ENCODE measurements at places on chromosomes 7 and 10.
A peak's percentile ranks its signal among the peaks of the same experiment; 100 is the strongest.

DNA sequence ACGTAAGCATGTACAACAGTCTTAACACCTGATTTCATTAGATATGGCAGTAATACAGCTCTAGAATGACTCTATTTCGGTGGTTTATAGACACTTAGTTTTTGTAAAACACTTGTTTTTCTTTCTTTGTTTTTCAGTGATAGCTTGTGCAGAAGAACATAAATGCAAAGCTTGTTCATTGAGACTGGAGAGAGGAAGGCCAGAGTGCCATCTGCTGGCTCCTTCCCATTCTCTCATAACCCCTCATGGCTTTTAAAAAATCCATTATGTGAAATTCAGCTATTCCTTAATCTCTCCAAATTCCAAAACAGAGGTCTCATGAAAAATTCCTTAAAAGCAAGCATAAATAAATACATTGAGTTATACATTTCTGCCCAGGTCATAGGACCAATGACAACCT is 76.3 kb downstream of the CACNB2 start:
- no peak for DNase-seq

GRCh38 chr10:13684252-13684791 is 97.6 kb downstream of the PRPF18 start:
- no peak for DNase-seq

GRCh38 chr10:124354411-124355382 is 64.0 kb downstream of the OAT start:
- peak; percentile 5 for DNase-seq

- no peak for DNase-seq
Measured at GRCh38 chr7:131459256-131459655, 97.2 kb downstream of the PODXL start.

- DNase-seq: no peak
Measured at GRCh38 chr7:51471210-51471980, 154.8 kb upstream of the COBL start.

GRCh38 chr7:104852386-104852785 is 161.6 kb upstream of the KMT2E start:
- DNase-seq: no peak

DNA sequence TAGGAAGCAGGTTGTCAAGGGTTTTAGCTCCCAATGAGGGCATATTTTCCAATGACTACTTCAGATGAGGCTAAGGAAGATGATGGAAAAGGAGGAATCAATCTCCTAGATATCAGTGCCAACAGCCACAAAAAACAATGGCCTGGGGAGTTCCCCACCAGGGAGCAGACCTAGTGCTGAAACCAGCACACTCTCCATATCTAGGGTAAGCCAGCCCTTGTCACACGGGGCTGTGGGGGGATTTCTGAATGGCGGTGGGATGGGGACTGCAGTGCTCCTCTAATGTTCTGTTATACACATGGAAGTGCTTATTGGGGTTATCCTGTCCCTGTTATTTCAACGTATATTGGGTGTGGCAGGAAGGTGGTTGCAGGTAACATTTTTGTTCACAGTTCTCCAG is 18.5 kb downstream of the EPC1 start:
- DNase-seq: no peak

DNA sequence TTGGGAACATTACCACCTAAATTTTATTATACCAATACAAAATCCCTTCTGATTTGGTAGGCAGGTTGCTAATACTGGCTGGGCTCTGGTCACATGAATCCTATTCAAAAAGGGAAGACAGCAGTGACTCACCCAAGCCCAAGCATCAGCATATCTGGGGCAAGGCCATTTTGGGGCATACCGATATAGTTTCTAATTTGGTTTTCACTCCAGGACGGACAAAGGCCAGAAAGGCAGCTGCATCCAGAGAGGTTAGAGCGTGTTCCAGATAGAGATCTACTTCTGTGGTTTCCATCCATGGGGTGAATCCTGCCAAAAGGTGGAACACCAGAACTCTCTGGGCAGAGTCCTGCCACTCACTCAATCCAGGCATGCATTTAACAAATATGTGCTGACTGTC is 335.8 kb downstream of the ELMO1 start:
- no peak for DNase-seq

GRCh38 chr7:154769527-154769926 is 233.4 kb downstream of the PAXIP1 start:
- DNase-seq: no peak

- no peak for DNase-seq
Measured at GRCh38 chr7:28804990-28805389, 153.1 kb downstream of the TRIL start.

DNA sequence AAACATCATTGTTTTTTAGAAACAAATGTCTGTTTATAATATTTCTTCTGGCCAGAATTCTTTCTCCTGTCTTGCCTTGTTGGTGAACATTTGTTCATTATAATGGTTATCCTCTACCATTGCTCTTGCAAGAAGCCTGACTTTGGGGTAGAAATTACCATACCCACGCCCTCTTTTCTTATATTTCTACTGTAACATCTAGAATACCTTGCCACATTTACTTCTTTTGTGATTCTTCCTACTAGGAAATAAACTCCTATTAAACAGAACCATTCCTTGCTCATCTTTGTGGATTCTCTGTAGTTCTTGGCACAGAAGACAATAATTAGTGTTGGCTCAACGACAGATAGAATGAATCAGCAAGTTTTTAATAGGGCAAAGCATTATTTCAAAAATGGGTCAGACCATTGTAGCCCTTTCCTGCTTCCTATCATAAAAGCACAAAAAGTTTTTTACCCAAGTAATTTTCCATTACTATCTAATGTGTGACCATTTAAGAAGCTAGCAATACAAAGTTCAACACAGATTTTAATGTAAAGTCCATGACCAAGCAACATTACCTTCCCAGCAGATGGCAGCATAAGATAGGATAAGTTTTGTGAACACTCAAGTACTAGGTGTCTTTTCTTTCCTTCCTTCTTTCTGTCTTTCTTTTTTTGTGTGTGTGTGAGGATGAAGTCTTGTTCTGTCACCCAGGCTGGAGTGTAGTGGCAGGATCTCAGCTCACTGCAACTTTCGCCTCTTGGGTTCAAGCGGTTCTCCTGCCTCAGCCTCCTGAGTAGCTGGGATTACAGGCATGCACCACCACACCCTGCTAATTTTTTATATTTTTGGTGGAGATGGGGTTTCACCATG is 270.4 kb downstream of the HGF start:
- no peak for DNase-seq

GRCh38 chr7:45469103-45469502 is 105.1 kb upstream of the ADCY1 start:
- DNase-seq: no peak

DNA sequence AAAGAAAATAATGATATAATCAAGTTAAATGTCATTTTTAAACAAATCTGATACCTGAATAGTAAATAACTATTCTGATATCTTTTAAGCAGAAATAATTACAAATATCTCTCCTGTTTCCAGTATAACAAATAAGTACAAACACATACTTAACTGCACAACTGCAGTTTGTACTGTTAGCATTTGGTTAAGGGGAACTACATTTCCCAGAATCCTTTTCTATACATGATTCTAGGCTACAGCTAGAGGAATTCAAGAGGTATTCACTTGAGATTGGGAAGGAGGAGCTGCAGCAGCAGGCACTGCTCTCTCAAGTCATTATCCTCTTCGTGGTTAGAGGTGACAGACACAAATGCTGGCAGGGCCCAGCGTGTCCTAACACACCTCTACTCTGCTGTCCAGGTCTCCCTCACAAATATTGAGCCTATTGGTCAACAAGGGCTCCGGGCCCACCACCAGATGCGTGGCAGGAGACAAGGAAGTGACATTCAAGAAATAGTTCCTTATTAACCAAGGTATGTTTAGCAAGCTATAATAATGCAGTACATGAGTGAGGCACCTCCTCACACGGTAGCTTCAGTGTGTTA is 255.1 kb upstream of the MKLN1 start:
- no peak for DNase-seq

GRCh38 chr10:114618722-114619121 is 39.4 kb downstream of the ABLIM1 start:
- no peak for DNase-seq

GRCh38 chr7:116577320-116577871 is 52.6 kb downstream of the CAV1 start:
- DNase-seq: no peak

GRCh38 chr7:158550394-158550700 is 37.3 kb downstream of the PTPRN2 start:
- DNase-seq: no peak

DNA sequence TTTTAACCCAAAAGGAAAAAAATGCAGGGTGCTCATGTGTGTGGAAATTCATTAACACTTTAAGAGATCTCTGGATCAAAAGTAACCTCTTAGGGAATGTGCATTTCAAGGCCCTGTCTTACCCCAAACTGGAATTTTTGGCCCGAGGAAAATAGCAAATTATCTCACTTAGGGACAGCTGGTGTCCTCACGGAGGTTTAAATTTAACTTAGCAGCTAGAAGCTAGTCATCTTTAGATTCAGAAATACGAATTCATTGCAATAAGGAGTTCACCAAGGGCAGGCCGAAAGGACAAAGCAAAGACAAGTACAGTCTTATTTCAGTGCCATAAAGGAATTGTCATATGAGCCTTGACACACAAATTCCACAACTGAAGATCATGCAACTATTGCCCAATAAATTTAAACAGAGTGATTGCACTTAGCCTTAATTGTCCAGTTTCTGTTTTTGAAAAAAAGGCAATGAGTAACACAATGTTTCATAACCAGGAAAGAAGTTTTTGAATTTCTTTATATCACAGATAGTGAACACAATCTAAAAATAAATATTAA is 22.4 kb upstream of the SEMA3C start:
- DNase-seq: no peak

DNA sequence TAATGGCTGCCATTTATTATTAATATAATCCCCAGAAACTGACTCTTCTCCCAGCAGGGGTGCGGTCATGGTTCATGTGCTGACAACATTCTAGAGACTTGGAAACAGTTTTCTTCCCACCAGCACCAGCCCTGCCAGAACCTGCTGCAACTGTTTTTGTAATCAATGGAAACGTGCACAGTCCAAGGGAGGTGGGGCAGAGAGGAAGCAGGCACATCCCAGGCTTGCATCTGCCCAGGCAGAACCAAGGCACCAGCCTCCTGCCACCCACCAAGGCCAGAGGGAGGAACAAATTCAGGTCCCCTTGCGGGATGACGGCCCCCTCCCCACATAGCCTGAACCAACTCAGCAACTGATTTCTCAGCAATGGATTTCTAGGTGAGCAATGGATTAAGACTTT is 119.0 kb downstream of the OAT start:
- no peak for DNase-seq

DNA sequence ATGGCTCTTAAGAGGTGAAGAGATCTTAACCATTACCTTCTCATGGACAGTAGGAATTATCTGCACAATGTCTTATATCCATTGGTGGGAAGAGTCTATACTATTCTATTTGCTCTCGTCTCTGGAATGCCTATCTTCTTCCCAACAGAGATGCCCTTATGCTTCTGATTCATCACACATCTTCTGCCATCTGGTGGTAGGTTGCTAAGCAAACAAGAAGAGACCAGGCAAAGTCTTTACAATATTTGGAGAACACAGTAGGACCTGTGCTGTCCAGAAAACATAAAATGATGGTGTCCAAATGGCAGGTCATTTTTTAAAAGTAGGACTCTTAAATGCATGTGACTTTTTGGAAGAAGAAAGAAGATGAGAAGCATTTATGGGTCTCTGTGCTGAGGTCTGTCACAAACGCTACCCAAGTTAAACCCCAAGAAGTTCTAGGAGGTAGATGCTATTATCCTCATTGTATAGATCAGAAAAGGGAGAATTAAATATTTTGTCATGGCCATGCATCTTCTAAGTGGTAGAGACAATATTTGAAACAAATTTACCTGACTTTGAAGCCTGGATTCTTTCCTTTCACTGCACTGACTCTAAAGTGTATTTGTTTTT is 67.8 kb upstream of the NXPH1 start:
- DNase-seq: no peak

- DNase-seq: no peak
Measured at GRCh38 chr10:82564353-82565196, 689.6 kb downstream of the NRG3 start.

GRCh38 chr10:43076876-43077420 is at the start of gene RET:
Gene RET (plus strand): TSS chr10:43077069. CDS start chr10:43077259, 190 bp downstream.
- DNase-seq: no peak

DNA sequence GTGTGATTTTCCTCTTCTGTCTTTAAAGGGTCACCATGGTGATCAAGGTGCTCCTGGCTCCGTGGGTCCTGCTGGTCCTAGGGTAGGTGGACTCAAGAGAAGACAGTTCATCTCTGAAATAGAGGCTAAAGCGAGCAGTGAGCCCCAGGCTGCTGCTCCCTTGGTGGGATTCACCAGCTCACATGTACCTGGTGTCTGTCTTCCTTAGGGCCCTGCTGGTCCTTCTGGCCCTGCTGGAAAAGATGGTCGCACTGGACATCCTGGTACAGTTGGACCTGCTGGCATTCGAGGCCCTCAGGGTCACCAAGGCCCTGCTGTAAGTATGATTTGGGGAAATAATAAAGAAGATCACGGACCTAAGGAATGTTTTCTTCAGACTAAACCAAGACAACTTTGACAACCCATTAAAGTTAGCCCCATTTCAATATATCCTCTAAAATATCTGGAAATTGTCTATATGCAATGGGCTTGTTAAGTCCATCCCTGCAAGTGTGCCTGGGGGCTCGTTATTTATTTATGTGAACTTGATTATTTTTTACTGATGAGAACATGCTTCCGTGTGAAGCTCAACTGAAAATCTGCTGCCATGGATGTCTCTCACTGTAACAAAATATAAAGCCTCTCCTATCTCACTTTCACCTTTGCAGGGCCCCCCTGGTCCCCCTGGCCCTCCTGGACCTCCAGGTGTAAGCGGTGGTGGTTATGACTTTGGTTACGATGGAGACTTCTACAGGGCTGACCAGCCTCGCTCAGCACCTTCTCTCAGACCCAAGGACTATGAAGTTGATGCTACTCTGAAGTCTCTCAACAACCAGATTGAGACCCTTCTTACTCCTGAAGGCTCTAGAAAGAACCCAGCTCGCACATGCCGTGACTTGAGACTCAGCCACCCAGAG is 32.5 kb downstream of the COL1A2 start:
- no peak for DNase-seq

- no peak for DNase-seq
Measured at GRCh38 chr10:116738339-116738738, 4.0 kb downstream of the HSPA12A start.

DNA sequence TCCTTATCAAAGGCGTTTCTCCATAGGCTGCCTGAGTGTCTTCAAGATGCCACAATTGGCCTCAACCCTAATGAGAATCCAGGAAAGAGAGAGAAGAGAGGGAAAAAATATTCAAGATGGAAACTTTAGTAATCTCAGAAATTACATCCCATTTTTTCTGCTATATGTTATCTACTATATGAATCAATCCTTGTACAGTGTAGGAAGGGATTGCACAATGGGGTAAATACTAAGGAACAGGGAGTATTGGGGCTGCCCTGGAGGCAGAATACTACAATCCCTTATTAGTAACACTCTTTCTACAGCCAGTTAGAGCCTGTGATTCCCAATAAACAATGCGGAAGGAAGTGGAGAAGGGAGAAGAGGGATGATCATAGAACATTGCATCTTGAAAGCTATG is 27.9 kb downstream of the TFPI2 start:
- no peak for DNase-seq

GRCh38 chr10:85786401-85786899 is 580.1 kb downstream of the GRID1 start:
- DNase-seq: no peak

Measured in CMK (cell line).